COLO829 (cell line): ENCODE measurements at places on chromosomes 11 and 22.

GRCh38 chr22:49119551-49119952, 708.1 kb downstream of the BRD1 start:
- no peak for DNase-seq

DNA sequence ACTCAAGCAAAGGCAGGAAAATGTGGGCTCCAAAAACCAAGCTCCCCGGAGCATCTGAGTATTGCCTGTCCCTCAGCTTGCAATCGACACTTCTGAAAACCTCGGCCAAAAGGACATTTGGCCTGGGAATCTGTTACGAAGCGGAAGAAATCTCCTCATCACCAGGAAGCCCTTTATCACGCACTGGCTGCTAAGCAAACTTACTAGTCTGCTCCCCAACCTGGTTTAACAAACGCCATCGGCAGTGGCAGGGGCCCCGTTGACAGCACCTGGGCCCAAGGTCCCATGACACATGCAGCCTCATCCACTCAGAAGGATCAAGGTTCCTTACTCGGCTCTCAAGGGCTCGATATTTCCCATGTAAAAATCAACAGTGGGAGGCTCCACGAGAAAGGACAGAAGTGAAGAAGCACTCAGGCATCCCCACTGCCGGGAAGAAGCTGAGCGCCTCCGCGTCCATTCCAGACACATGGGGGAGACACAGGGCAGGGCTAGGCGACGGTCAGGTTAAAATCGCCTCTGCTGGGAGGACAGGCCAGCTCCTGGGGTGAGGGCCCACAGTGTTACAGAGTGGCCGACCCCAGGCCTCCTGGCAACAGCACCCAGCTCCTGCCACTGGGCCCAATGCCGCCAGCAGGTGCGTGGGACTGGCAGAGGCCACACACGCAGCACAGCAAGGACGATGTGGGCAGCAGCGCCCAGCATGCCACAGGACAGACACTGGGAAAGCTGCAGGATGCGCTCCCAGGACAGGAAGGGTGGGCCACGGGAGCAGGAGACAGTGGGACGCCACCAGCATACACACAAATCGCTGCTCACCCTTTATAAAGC, 27.1 kb downstream of the BRD1 start:
- DNase-seq, result no peak

GRCh38 chr11:66477263-66478201, 2.7 kb upstream of the DPP3 start:
- no peak for DNase-seq

GRCh38 chr11:104594228-104594958, 303.9 kb downstream of the CASP12 start:
- DNase-seq, result no peak

GRCh38 chr22:22983123-22983522, 87.2 kb upstream of the GNAZ start:
- no peak for DNase-seq

GRCh38 chr11:96197103-96197502, 145.9 kb downstream of the MAML2 start:
- DNase-seq, result no peak

DNA sequence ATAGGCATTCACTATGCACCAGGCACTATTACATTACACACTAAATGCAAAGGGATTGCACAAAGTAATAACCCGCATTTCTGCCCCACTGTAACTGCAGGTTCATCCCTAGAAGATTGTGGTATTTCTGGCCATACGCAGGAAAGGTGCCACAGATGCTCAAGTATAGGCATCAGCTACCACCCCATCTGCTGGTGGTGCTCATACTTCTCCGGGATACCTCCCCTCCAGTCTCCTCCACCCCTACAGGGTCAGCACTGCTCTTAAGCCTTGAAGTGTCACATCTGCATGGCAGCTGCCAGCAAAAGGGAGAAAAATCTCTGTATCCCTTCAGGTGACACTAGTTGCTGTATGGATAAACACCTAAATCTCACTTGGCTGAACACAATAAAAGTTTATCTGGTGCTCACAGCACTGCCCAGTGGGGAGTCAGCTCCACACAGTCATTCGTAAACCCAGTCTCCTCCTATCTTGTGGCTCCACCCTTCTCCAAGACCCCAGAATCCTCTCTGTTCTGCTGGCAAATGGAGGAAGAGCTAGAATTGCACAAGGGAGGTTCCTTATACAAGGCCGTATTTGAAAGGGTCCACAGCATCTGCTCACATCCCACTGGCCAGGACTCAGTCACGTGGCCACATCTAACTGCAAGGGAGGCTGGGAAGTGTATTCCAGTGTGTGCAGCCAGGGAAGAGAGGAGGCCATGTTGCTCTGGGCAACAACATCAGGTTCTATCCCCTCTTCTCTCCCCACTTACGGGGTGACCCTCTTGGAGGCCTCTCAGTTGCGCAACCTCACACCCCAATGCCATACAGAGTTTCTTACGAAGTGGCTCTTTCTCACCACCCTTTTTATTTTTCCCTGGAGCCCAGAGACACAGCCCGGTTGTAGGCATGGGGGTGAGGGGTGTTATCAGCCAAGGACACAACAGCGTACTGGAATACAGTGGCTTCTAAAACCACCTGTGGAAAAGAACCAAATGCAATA, 114.7 kb downstream of the BUD13 start:
- no peak for DNase-seq

DNA sequence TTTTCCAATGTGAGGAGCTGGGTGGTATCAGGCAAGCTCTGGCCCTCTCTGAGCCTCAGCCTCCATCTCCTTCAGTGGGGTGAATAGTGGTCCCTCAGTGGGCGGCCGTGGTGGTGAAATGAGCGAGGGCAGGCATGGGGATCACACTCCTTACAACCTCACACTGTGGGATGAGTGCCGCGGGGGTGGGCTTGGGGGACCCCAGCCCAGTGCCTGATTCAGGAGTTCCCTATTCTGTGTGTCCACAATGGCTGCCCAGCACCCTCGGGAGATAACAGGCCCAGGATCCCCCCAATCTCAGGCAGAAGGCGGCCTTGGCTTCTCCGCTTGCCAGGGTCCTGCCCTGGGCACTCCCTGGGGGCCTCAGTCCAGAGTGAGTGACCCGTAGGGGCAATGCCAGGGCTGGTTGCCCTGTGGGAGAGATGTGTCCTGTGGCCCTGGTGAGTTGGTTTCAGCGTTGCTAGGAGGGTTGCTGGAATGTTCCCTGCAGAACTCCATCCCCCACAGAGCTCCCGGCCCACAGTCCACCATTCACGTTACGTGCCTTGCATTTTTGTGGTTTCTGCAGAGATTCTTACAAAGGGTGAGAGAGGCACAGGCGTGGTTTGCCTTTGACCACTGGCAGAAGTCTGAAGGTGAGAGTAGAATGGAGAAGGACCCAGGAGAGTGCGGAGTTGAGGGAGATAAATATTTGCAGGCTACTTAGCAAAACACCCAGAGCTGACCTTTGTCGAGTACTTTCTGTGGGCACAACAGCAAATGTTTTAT, 2.9 kb downstream of the ALDH3B1 start:
- peak; percentile 76 for DNase-seq

- DNase-seq, result no peak
These were observed 37.0 kb downstream of the CTTN start for GRCh38 chr11:70435361-70435760.

DNA sequence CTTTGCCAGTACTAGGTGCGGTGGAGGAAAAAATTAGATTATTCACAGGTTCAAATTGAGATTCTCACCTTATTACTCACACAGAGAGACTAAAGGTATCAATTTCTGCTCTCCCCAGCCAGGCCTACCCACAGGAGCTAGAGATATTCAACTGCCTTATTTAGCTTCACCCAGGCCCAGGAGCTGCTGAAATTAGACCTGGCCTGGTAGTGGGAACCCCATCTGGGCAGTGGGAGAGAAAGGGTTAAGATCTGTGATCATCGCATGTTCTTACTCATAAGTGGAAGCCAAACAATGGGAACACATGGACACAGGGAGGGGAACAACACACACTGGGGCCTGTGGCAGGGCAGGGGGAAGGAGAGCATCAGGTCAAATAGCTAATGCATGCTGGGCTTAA, 20.9 kb upstream of the MICAL2 start:
- DNase-seq, result no peak

- DNase-seq, result no peak
These were observed 50.8 kb downstream of the BRD1 start for GRCh38 chr22:49776891-49777290.

GRCh38 chr22:25628494-25628893, 64.0 kb downstream of the GRK3 start:
- DNase-seq, result no peak

GRCh38 chr11:28763876-28764275, 655.7 kb downstream of the METTL15 start:
- no peak for DNase-seq

DNA sequence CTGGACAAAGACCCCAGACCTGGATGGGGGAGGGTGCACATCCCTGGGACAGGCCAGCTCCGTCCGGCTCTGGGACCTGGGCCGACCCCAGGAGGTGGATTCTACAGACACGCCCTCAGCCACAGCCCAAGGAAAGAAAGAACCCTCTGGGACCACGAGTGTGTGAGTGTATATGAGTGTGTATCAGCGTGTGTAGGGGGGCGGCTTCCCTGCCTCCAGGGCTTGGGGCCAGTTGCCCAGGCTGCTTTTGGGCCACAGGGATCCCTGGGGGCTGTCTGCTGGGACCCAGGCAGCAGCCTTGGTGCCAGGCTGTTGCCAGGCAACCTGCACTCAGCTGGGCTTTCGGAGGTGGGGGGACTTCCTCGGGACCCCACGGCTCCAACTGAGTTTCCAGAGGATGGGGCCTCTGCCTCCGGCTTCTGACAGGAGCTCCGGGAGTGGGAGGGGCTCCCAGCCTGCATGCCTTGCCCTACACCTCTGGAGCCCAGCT, 8.9 kb downstream of the DUSP8 start:
- no peak for DNase-seq

- no peak for DNase-seq
These were observed 301.3 kb downstream of the NTM start for GRCh38 chr11:131671734-131672133.

- DNase-seq, result no peak
These were observed 509 bp upstream of the PRRG4 start for GRCh38 chr11:32829157-32829679.

GRCh38 chr11:79226126-79226525, 214.7 kb downstream of the TENM4 start:
- no peak for DNase-seq

GRCh38 chr11:115939731-115940421, 435.7 kb upstream of the CADM1 start:
- DNase-seq, result no peak

DNA sequence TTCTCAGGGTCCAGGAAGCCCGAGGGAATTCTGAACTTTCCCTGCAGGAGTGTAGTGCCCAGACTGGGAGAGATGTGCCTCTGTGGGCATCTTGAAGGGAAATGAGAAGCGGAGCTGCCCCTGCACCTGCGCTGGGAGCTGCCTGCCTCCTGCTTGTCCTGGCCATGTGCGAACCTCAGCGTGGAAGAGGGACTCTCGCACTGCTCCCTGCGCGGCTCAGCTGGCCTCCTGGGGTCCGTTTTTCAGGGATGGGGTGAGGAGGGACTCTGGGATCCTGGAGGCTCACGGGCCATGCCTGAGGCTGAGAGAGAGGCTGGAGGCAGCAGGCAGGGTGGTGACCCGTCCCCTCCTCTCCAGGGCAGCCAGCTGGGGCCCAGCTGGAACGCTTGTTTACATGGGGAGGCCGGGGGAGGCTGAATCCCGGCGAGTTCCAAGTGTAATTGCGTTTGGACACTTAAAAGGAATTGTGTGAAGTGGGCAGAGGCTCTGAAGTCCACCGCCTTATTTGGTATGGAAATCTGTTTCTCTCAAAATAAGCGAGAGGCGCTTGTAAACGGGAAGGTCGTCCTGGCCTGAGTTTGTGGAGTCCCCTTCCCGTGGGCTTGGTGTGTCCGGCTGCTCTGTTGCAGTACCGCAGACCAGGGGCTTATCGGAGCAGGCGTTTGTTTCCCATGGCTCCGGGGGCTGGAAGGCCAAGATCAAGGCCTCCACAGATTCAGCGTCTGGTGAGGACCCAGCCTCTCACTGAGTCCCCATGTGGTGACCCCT, 1.2 kb upstream of the MRGPRF start:
- DNase-seq, result no peak

GRCh38 chr11:75869661-75870455, 54.8 kb downstream of the UVRAG start:
- no peak for DNase-seq

DNA sequence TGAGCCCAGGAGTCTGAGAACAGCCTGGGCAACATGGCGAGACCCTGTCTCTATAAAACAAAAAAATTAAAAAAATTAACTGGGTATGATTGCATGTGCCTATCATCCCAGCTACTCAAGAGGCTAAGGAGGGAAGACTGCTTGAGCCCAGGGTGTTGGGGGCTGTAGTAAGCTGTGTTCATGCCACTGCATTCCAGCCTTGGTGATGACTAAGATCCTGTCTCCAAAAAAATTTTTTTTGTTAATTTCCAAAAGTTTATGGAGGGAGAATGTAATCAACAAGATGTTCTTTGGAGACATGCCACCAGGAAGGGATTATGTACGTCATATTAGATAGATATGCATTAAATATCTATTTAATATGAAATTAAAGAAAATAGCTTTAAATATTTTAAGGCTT, 267.5 kb downstream of the SBF2 start:
- DNase-seq, result no peak

DNA sequence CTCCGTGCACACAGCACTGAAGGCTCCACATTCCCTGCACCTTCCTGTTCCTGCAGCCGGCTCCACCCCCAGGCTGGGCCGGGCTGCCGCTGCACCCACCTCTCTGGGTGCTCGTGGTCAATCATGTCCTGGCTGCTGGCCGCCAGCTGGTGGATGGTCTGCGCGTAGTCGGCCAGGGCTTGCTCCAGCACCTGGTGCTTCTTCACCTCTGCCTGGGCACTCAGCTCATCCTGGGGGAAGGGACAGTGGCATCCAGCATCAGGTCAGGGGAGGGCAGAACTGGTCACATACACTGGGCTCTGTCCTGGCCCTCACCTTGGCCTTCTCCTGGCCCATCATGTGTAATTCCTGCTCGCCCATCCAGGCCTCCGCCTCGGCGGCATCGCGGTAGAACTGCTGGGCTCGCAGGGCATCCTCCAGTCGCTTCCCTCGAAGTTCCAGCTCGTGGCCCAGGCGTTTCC, 15.2 kb upstream of the RBM4B start:
- no peak for DNase-seq

- no peak for DNase-seq
These were observed 60.1 kb downstream of the CTSC start for GRCh38 chr11:88277349-88277915.

DNA sequence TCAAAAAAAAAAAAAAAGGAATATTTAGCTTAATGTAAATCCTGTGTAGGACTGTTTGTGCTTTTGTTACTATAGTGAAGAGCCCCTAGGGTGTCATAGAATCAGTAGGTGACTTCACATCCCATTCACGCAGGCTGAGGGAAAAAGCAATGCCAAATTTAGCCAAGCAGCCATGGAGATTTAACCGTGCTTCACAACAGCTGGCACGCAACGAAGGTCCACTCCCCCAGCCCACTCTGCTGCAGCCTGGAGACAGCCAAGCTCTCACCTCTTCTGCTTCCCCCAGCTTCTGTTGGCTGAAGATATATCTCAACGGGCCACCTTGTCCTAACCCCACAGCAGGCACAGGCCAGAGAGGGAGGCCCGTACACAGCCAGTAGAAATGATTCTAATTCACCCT, 78.8 kb upstream of the BID start:
- no peak for DNase-seq

GRCh38 chr11:123945132-123945531, 1.5 kb upstream of the OR6T1 start:
- DNase-seq, result no peak

- peak; percentile 18 for DNase-seq
These were observed 108.2 kb downstream of the SLC36A4 start for GRCh38 chr11:93089474-93090102.
